ENCODE measurements at places on chromosomes 1 and 21.

DNA sequence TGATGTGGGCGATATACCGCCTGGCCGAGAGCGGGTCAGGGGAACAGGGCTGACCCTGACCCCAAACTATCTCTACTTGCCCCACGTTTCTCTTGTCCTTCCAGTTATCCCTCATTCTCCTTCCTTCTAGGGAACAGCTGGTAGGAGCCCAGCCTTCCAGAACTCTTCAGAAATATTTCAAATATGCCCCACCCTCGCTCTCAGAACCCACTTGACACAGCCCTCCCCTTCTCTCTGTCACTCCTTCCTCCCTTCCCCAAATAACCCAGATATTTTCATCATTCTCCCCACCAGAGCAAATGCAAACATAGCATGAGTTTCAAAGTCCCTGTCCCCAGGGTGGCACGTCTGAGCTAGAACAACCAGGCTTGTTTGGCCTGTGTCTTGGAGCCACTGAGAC, 1.1 kb downstream of the CACNA1S start:
- DNase-seq: no peak

- DNase-seq: no peak
These were observed 5.5 kb downstream of the MTR start for GRCh38 chr1:236800623-236801022.

GRCh38 chr1:193747579-193747978, 561.2 kb upstream of the B3GALT2 start:
- no peak for DNase-seq

GRCh38 chr21:18917622-18918021, 514.0 kb upstream of the TMPRSS15 start:
- no peak for DNase-seq

GRCh38 chr1:27650539-27651175, 15.7 kb upstream of the FGR start:
- no peak for DNase-seq

GRCh38 chr1:200372095-200372884, 37.5 kb downstream of the ZNF281 start:
- DNase-seq: no peak
